ENCODE measurements at places on chromosomes 3 and 15. TPM values are rescaled to one million over a fixed set of nuclear protein-coding genes. Genes with fewer than 3 reads are reported as not detected.

GHSR gene
- total RNA-seq, result not detected

TF gene
- 1.3 TPM for total RNA-seq

CCR3 gene
- total RNA-seq, result 0.43 TPM

PRSS50 gene
- 0.20 TPM for total RNA-seq

FEZF2 gene
- not detected for total RNA-seq

FAM98B gene
- total RNA-seq, result 24.8 TPM

MUC20 gene
- 14.7 TPM for total RNA-seq

SNTN gene
- total RNA-seq, result not detected

ROBO1 gene
- 27.1 TPM for total RNA-seq

SLC6A11 gene
- total RNA-seq, result 0.17 TPM

DNAH12 gene
- 0.52 TPM for total RNA-seq

CHCHD6 gene
- 17.1 TPM for total RNA-seq

NTRK3 gene
- 2.8 TPM for total RNA-seq

SPINK8 gene
- not detected for total RNA-seq

HTR3E gene
- total RNA-seq, result not detected

LYZL4 gene
- total RNA-seq, result not detected

SCN5A gene
- 0.58 TPM for total RNA-seq

ITGA11 gene
- 7.1 TPM for total RNA-seq

EAF1 gene
- 24.6 TPM for total RNA-seq

ATP11B gene
- 70.7 TPM for total RNA-seq

C3orf18 gene
- total RNA-seq, result 6.9 TPM
